Stimulated activated CD8-positive, alpha-beta memory T cell treated with anti-CD3 and anti-CD28 coated beads, Interleukin-7, amount 100 ng/mL, for 1 hour (primary cell): ENCODE measurements at places on chromosomes 4 and X.

DNA sequence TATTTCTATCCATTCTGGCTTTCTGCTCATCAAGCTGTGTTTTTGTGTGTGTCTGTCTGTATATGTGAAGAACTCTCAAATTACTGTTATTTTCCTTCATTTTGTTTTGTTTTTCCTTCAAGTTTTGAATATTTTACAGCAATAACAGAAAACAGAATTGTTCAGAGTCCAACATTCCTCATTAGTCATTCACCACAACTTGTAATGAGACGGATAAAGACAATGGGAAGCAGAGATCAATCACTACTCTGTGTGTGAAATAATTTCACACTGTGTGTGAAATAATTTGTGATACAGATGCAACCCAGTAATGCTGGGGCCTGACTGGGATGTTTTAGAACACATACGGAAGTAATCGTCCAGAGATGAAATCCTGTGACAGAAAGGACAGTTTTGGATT lies 55.2 kb downstream of the HPGD start:
- DNase-seq, result no peak

DNA sequence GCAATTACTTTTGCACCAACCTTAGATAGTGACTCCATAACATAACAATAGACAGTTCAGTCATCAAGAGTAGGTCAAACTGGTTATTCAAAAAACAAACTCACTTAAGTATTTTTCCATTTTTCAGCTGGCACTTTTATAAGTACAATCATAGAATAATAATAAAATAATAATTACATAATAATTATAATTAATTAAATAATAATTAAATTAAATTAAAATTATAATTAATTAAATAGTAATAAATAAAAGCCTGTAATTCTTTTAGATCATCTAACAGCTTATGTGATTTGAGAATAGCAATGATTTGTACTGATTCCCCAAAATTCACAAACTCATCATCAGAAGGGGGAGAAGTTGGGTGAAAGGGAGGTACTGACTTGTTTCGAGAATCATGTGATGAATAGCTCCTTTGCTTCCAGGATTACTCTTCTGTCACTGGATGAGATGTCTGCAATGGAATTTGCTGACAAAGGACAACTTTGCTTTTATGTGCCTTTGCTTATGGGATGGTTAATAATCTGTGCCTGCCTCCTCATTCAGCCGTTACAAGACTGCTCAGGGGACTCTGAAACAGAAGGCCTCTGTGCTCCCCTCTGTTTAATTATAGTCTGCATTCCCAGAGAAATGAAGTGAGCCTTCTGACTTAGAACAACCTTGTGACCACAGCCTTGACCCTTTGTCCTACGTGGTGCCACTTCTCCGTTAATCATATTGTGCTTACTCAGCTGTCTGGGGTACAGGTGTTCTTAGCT lies 104.8 kb upstream of the ENPEP start:
- DNase-seq, result no peak

DNA sequence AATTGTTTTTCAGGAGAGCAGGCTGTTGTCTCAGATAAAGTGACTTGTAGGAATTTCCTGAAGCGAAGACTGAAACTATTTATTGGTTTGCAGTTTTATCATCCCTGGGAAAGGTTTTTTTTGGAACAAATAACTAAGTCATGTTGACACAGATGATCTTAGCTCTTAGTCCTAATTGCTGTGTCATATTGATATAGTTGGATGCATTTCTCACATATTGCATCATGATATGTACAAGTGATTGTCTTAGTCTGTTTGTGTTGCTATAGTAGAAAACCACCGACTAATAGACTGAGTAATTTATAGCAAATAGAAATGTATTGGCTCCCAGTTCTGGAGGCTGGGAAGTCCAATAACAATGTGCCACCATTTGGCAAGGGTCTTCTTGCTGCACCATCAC lies 397.5 kb upstream of the PPP1R2C start:
- DNase-seq, result no peak

- no peak for DNase-seq
Observed at GRCh38 chrX:15202454-15203177, 67.3 kb downstream of the ASB9 start.

DNA sequence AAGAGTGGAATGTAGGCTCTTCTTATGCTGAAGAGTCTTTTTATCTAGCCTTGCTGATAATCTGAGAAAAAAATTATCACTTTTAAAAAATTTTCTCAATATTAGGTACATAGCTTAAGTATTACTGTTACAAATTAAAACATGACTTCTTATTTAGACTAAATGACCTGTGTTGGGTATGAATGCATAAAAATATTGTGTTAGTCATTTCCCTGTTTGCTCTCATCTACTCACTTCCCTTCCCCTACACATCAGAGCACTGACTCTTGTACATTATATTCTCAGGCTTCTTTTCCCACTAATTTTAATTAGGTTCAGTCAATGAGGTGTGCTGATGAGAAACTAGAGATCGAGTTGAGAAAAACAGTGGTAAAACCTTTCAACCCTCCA lies 881.0 kb downstream of the PCDH18 start:
- no peak for DNase-seq

- no peak for DNase-seq
Observed at GRCh38 chr4:172169871-172170270, 356.7 kb downstream of the GALNTL6 start.

DNA sequence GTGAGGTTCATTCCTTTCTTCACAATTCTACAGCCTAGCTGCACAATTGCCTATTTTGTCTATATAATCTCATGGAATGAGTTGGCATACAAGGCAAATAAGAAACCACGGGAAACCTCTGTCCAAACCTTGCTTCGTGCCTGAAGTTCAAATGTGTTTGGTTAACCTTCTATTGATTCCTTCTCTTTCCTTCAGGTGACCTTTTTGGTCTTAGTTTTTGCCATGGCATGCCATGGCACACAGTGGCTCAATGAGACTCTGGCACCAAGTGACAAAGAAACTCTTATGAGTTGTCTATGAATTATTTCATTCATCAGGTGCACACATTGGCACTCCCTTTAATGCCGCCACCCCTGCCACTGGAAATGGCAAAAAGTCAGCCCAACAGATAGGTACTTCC lies 101.8 kb downstream of the PPARGC1A start:
- no peak for DNase-seq

DNA sequence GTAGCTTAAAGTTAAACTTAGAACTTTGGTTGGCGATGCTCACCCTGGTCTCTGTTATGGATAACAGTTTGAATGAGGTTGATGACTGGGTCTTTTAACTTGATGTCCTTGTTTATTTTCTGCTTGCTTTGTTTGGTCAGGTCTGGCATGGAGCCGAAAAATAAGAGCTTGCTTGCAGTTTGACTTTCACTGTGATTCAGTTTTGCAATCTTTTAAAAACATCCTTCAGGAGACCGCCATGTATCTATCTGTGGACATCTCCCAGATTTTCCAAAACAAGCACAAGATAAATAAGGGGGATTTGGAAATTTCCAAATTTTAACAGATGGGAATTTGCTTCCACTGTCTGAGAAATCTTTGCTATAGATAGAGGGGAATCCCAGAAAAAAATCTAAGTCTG lies 246.7 kb downstream of the PALLD start:
- DNase-seq, result no peak

GRCh38 chr4:6460876-6461275 lies 11.5 kb downstream of the PPP2R2C start:
- DNase-seq, result no peak

- DNase-seq, result no peak
Observed at GRCh38 chr4:94469221-94469784, 17.6 kb downstream of the PDLIM5 start.

GRCh38 chrX:114344756-114345349 lies 239.0 kb upstream of the HTR2C start:
- no peak for DNase-seq

- no peak for DNase-seq
Observed at GRCh38 chr4:106717091-106717490, 319.0 kb downstream of the DKK2 start.

- no peak for DNase-seq
Observed at GRCh38 chr4:30553706-30554105, 166.5 kb upstream of the PCDH7 start.

GRCh38 chr4:163558539-163559044 lies 64.1 kb downstream of the TMA16 start:
- no peak for DNase-seq

DNA sequence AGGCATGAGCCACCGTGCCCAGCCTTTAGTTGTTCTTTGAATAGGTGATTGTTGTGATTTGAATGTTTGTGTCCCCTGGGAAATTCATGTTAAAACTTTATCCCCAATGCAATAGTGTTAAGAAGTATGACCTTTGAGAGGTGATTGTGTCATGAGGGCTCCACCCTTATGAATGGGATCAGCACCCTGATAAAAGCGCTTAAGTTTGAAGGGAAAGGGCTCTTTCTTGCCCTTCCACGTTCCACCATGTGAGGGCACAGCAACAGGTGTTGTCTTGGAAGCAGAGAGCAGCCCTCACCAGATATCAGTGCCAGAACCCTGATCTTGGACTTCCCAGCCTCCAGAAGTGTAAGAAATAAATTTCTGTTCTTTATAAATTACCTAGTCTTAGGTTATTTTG lies 33.7 kb upstream of the RP2 start:
- no peak for DNase-seq

GRCh38 chrX:119343856-119344255 lies 55.3 kb upstream of the SLC25A43 start:
- no peak for DNase-seq

DNA sequence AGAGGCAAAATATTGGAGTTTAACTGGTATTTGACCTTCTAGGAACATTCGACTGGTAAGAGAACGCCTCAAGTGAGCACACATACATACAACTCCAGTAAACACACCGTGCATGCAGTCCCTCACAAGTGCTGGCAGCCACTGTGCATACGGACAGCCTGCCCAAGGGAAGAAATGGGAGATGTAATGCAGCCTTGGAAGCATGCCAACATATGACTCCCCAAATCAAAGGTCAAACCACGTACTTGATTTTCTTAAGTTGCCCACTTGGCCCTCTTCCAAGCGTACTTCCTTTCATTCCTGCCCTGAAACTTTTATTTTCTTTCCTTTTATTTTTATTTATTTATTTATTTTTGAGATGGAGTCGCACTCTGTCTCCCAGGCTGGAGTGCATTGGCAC lies 206.6 kb downstream of the SPRY1 start:
- no peak for DNase-seq

- peak; percentile 51 for DNase-seq
Observed at GRCh38 chr4:40307627-40308497, 27.3 kb upstream of the CHRNA9 start.

DNA sequence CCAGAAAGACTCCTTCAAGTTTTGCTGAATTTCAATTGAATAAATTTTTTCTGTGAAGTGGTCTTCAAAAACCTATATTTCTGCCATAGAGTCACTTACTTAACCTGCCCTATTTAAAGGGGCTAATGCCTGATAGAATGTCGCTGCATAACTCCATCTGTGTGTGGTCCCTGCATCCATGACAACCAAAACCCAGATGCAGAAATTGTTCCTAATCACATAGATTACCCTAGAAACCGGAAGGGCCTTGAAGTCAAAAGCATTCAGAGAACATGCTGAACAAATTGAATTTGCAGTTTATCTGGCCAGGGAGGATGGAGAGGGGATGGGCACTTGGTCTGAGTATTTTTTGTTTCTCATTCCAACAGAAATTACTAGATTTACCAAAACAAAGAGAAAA lies 1.5 kb upstream of the PARM1 start:
- DNase-seq, result no peak

- no peak for DNase-seq
Observed at GRCh38 chrX:107599450-107599861, 28.9 kb upstream of the PRPS1 start.

DNA sequence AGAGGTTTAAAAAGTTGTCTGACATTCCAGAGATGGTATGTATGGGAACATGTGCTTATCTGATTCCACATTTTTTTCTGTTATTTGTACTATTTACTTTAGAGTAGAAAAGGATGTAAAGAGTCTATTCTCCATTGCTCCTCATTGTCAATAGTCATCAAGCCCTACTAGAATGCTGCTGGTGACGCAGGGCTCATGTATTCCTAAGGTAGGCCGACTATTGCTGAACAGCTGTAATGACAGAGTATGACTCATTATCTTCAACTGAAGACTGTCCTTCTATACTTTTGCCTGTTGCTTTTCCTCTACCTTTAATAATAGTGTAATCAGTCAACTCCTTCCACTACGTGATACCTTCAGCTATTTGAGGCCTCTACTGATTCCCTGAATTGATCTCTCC lies 509.1 kb upstream of the NR3C2 start:
- no peak for DNase-seq

DNA sequence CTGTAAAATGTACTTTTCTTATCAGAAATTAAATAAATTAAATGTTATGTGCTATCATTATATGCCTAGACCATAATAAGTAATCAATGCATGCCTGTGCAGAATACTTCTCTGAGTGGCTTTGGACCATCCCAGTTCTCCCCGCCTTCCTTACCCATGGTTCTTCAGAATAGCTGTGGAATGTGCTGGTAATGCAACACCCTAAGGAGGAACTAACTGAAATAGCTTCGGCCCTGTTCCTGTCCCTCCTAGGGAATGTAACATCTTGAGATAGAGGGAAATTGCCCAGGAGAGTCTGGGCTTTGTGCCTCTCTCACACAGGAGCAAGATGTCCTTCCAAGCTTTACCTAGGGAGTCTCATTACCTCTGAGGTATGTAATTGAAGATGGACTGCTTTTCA lies 693.6 kb upstream of the HS3ST1 start:
- DNase-seq, result no peak

DNA sequence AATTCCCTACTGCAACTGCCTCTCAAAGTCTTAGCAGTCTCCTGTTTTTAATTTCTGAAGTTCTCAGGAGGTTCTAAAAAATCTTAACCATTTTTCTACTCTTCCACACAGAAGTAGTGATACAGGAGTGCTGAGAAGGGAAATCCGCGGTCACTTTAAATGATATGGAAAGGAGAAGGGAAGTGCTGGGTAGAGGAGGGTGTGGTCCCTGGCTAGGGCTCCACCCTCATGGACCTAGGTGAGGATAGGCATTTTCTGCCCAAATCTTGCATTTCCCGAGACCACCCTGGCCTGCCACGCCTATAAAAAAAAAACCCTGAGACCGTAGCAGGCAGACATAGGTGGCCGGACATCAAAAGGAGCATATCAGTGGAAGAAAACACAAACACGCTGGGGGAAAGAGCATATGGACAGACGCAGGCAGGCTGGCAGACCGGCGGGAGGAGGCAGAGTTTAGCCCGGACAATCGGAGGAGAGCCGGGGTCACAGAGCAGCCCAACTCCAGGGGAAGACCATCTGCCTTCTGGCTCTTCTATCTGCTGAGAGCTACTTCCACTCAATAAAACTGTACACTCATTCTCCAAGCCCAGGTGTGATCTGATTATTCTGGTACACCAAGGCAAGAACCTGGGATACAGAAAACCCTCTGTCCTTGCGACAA lies 85.7 kb downstream of the POU3F4 start:
- no peak for DNase-seq

GRCh38 chrX:150870487-150871340 lies 27.8 kb downstream of the CD99L2 start:
- DNase-seq, result no peak

DNA sequence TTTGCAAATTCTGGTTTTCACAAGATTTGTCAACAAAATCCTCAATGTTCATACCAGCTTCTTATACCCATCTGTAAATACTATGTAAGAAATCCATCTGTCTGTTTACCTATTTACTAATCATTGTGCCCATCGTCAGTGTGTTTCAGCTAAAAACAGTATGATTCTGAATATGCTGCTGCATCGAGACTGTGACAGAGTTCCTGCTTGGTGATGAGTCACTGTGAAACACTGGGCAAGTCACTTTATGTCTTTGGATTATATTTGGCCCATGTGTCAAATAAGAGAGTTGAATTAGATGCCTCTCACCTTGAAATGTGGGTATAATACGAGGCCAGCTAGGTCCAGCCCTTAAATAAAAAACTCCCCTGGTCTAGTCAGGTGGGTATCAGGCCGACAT lies 79.3 kb downstream of the CBLL2 start:
- DNase-seq, result no peak

- DNase-seq, result no peak
Observed at GRCh38 chr4:84455697-84456096, 43.4 kb downstream of the NKX6-1 start.
